ENCODE measurements at places on chromosomes 7 and 10. TPM values are rescaled to one million over a fixed set of nuclear protein-coding genes. Genes with fewer than 3 reads are reported as not detected.

Gene NCOA4
- total RNA-seq = 256 TPM

Gene VWA2
- total RNA-seq = 0.41 TPM

Gene KCP
- 0.19 TPM for total RNA-seq

Gene AKR1D1
- not detected for total RNA-seq

Gene SCD
- total RNA-seq = 2.3 TPM

Gene C10orf90
- not detected for total RNA-seq

Gene MBLAC1
- 2.3 TPM for total RNA-seq

Gene CELF2
- 61.2 TPM for total RNA-seq

Gene BEND7
- total RNA-seq = 15.0 TPM

Gene PILRB
- total RNA-seq = 10.0 TPM

Gene LLCFC1
- total RNA-seq = not detected

Gene MINDY3
- 7.6 TPM for total RNA-seq

Gene HILPDA
- total RNA-seq = 6.1 TPM

Gene SP8
- not detected for total RNA-seq

Gene ANKRD1
- total RNA-seq = 6,714 TPM

Gene CRCP
- total RNA-seq = 20.1 TPM

Gene CRTAC1
- total RNA-seq = 4.2 TPM

Gene DLX5
- not detected for total RNA-seq

Gene IFIT3
- total RNA-seq = 17.3 TPM

Gene MNX1
- not detected for total RNA-seq

Gene TRIL
- 3.5 TPM for total RNA-seq

Gene ST8SIA6
- 10.1 TPM for total RNA-seq

Gene FOXI2
- total RNA-seq = 0.22 TPM

Gene LIPN
- total RNA-seq = not detected

Gene FOXP2
- total RNA-seq = 2.5 TPM

Gene EPO
- not detected for total RNA-seq

Gene SPDYE9
- total RNA-seq = not detected

Gene CCDC6
- 17.0 TPM for total RNA-seq

Gene HERC4
- total RNA-seq = 28.1 TPM

Gene GPR141
- total RNA-seq = 2.7 TPM

Gene RADIL
- 2.9 TPM for total RNA-seq

Gene TCAF2
- total RNA-seq = 0.35 TPM

Gene FAM180A
- total RNA-seq = 40.6 TPM

Gene AEBP1
- 15.2 TPM for total RNA-seq

Gene NUDT13
- 2.1 TPM for total RNA-seq

Gene RASSF4
- total RNA-seq = 118 TPM

Gene DOCK1
- total RNA-seq = 25.5 TPM

Gene CHAT
- not detected for total RNA-seq

Gene CRHR2
- 0.28 TPM for total RNA-seq

Gene AZGP1
- total RNA-seq = 31.8 TPM

Gene TLX1
- 0.19 TPM for total RNA-seq

Gene RSPH10B
- total RNA-seq = not detected

Gene WDR37
- 43.3 TPM for total RNA-seq

Gene SLC13A1
- not detected for total RNA-seq

Gene TEX47
- not detected for total RNA-seq

Gene MLXIPL
- total RNA-seq = 10.1 TPM

Gene BLNK
- 0.79 TPM for total RNA-seq

Gene VAX1
- not detected for total RNA-seq

Gene LRGUK
- not detected for total RNA-seq

Gene NPFFR1
- total RNA-seq = not detected

Gene ARHGEF35
- 0.52 TPM for total RNA-seq
